ENCODE measurements at places on chromosomes 13 and 19.

DNA sequence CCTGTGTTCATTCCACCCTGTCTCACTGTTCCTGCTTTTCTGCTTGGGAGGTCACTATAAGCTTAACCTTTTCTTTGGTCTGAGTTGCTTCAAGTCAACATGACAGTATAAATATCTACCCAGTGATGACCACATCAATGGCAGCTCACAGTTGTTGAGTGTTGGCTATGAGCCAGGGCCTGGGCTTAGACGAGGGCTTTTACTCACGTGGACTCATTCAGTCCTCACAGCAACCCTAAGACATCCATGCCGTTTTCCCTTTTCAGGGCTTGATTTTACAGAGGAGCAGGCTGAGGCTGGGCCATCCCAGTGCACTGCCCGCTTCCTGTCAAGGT is 10.2 kb upstream of the CCDC97 start:
- peak; percentile 39 for DNase-seq

DNA sequence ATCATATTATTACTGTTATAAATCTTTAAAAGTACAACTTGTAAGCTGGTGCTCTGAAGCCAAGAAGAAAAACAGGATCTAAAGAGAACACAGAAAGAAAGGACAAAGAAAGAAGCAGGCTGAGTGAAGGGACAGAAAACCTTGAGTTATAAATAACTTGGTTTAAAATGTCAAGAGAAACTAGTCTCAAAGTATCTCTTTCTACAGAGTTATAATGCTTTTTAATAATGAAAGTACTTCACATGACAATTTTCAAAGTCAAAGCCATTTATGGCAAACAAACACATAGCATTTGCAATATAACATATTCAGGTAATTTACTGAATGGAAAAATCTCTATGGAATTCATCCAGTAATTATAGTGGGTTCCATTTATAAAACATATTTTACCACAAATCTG is 33.4 kb downstream of the CAB39L start:
- DNase-seq: no peak

DNA sequence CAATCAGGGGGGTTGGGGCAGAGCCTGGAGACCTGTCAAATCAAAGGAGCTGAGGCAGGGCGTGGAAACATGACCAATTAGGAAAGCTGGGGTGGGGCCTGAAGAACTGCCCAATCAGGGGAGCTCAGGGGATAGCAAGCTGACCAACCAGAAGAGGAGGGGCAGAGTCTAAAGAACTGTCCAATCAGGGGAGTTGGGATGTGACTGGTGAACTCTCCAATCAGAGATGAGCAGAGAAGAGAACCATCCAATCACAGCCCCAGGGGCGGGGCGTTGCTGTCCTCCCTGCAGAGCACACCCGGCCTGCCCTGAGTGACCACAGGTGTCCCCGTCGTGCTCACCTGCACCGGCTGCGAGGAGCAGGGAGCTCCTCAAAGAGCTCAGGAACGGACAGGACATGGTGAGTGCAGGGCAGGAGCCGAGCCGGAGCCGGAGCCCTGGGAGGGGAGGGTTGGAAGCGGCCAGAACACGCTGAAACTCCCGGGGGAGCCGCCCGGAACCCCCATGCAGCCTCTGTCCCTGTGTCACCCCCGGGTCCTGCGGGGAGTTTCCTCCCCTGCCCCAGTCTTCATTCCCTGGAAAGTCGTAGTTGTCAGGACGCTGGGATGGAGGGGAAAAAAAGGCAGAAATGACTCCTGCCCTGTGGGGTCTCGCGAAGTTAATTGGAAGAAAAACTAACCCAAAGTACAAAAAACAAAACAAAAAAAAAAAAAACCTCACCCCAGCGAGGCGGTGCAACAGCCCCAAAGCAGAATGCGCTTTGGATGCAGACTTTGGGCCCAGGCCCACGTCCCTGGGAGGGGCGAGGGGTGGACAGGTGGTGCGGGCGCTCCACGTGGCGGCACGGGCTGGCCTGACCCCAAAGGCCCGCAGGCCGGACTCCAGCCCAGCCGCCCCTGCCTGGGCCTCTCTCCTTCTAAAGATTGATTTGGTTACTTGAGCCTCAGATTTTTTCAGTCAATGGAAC is at the start of gene ZNF556:
ZNF556 (plus strand) TSS at position 311 of the 967 bp plus-strand sequence; CDS start at position 398, 87 bp downstream.
- DNase-seq: no peak

DNA sequence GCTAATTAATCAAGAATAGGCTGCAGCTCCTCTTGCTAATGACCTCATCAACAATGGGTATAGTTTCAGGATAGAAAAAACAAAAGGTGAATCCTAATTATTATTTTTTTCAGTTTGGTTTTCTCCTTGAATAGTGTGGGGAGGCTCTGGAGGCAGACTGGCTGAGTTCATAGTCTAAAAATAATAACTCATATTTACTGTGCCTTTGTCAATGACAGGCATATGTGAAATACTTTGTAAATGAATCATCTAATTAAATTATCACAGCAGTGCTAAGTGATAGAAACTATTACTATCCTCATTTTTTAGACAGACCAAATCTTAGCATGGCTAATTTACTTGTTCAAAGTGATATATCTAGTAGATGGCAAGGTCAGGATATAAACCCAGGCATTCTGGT is 1261.0 kb upstream of the SLC10A2 start:
- no peak for DNase-seq

- no peak for DNase-seq
Observed at GRCh38 chr13:111551204-111551820, 230.9 kb downstream of the TEX29 start.

DNA sequence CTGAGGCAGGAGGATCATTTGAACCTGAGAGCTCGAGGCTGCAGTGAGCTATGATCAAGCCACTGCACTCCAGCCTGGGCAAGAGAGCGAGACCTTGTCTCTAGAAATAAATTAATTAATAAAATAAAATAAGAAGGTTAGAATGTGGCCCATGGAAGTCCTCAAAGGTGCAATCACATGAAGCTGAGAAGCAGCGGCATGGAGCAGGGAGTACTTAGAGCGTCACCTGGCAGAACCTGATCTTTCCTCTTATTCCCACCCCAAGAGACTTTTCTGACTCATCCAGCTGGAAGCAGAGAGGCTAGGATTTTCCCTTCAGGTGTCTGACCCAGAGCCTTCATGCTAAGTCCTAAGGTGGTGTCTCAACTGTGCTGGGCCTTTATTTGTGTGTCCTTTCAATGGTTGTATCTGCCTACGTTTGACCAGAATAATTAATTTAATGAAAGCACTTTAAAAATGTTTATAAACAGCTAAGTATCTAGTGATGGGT is 8.9 kb upstream of the MRPS31 start:
- no peak for DNase-seq

- peak; percentile 85 for DNase-seq
Observed at GRCh38 chr19:3036119-3036976, 7.3 kb upstream of the TLE2 start.

DNA sequence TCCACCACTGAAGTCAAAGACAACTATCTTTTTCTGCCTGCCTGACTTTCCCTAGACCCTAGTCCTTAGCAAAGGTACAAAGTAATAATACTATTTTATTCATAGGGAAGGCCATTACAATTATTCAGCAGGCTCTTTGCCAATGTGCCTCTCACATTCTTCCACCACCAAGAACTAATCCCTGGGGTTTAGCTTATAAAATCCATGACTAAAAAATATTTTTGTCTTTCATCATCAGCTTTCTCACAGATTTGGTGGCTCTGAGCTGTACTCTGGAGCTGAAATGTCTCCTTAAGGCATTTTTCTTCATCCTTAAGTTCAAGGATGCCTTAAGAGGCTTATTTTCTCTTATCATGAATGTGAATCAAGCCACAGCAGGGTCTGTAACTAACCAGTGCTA is 96.1 kb downstream of the OXGR1 start:
- DNase-seq: no peak

DNA sequence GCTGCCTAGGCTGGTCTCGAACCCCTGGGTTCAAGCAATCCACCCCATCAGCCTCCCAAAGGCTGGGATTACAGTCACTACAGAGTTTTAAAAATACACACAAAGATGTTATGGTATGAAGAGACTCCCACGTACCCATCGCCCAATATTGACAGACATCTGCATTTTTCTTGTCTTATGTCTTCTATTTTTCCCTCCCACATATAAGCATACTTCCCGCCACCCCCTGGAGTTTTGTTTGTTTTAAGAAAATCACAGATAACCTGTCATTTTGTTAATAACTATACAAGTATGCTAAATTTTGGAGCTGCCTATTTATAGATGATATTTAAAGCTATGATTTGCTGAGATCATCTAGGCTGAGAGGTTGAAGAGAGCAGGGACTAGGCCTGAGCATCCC is 6.2 kb upstream of the SMG9 start:
- no peak for DNase-seq

GRCh38 chr19:2578391-2578890 is 102.5 kb downstream of the GADD45B start:
- DNase-seq: no peak

DNA sequence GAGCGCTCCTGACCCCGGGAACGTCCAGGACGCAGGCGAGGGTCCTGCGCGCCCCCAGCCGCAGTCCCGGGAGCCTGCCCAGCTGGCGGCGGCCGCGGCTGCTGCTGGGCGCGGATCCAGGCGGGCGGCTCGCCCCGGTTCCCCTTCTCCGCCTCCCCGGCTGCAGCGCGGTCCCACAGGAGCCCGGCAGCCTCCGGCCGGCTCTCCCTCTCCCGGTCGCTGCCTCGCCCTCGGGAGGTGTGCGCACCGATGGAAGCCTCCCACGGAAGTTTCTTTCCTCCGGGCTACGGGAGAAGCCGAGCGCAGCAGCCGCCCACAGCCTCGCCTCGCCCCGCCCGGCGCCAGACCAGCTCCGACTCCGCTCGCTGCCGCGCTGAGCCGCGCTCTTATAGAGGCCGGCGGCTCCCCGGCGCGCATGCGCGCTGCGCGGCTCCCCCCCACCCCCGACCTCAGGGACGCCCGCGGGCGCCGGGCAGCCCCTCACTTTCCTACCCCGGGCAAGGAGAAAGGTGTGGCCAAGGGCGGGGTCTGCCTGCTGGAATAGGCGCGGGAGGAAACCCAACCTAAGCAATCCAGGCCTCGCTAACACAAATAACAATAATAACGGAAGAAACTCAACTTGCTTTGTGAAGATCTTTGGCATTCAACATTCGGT is at the start of gene SHISA2:
SHISA2 (minus strand) TSS at position 360 of the 655 bp plus-strand sequence. CDS start 1,041 bp downstream, outside the sequence.
- DNase-seq: peak; percentile 14

DNA sequence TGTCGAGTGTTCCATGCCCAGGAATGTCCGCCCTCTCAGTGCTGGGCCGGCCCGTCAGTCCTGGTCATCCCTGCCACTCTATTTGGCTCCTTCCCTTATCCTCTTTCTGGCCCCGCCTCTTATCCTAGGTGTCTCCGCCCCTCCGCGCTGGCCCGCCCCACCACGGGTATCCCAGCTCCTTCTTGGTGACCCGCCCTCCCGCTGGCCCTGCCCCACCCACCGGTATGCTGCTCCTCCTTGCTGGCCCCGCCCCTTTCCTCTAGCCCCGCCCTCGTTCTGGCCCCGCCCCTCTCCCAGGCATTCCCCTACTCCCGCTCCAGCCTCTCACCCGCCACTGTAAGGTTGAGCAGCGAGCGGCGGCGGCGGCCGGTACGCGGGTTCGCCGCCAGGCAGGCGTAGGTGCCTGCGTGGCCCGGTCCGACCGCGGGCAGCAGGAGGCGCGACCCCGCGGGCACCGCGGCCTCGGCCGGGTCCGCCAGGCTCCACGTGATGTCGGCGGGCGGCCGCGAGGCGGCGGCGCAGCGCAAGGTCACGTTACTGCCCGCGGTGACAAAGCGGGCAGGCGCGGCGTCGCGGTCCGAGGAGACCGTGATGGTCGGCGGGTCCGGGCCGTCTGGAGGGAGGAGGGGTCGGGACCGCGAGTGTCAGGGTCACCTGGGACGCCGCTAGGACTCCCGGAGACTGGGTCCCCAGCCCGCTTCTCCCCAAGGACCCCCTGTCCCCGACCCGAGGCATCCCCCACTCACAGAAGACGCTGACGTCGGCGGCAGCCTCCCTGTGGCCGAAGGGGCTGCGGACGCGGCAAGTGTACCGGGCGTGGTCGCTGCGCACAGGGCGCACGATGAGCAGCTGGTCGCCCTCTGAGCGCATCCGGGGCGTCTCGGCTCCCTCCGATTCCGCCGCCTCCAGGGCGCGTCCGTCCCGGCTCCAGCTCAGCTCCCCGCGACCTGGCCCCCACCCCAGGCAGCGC is 2.0 kb downstream of the VSIG10L start:
- DNase-seq: peak; percentile 95

GRCh38 chr19:11227195-11227886 is 12.1 kb upstream of the ANGPTL8 start:
- no peak for DNase-seq

DNA sequence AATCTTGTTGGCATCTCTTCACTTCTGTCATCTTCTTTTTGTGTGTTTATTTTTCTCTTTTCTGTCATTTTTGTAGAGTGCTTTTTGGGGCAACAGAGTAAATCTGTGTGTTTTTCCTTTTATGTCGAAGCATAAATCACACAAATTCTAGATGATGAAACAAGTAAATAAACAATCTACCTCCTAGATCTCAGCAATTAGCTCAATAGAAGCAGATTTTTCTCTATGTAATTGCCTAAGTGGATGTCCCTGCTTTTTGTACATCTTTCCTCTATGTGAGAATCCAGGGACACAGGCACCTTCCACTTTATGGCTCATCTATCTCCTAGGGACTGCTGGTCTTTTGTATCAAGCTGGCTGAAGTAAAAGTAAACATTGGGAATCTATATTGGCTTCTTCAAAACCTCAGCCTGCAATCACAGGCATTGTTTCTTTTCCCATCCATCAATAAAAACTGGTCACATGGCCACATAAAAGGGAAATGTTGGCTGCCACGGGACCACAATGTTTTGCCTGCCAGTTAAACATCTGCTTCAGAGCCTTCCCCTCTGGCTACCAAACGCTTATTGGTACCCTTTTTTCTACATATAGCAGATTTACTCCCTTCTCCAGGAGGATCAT is 323.8 kb downstream of the LMO7 start:
- no peak for DNase-seq

- no peak for DNase-seq
Observed at GRCh38 chr19:32324631-32325285, 20.7 kb upstream of the ZNF507 start.

- no peak for DNase-seq
Observed at GRCh38 chr13:104592127-104592526, 1525.9 kb upstream of the SLC10A2 start.

DNA sequence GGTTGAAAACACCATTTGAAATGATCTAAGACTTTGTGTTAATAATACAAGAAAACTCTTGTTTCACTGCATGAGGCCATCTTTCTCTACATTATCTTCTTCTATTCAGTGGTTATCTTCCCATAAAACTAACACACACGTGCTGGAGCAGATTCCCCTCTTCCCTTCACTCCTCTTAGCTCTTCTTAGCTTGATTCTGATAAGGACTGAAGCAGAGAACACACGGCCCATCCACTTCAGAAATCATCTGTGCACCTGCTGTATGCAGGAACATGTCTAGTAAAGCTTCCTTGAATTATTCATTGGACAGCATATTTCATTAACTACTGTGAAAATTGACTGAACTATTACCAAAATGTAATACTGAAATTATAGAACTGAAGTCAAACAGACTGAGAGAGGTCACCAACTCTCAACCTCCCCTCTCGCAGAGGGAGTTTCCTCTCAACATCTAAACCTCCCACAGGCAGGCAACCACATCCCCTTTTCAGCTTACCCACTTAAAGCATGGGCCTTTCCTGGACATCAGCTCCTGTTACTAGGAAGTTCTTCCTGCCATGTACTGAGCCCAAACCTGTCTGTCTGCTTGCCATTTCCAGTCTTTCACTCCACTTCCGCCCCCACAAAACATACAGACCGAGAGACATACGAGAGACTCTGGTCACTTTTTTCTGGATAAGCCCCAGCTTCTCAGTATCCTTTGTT is 113.9 kb downstream of the CRYL1 start:
- DNase-seq: peak; percentile 48

GRCh38 chr19:30733826-30734550 is 361.8 kb downstream of the ZNF536 start:
- DNase-seq: no peak

- DNase-seq: no peak
Observed at GRCh38 chr13:36029166-36029565, 102.0 kb downstream of the DCLK1 start.

Data from stimulated activated CD4-positive, alpha-beta T cell treated with anti-CD3 and anti-CD28 coated beads, Interleukin-4, amount 100 ng/mL, for 24 hours (primary cell).